ENCODE measurements at places on chromosomes 11 and 22.
A peak's percentile ranks its signal among the peaks of the same experiment; 100 is the strongest.

GRCh38 chr11:7544021-7544420, 30.2 kb downstream of the PPFIBP2 start:
- DNase-seq: no peak

GRCh38 chr22:45101515-45102227, 62.1 kb upstream of the NUP50 start:
- DNase-seq: no peak

GRCh38 chr11:102194257-102194656, 84.0 kb downstream of the YAP1 start:
- DNase-seq: no peak

GRCh38 chr11:102830001-102830727, 13.2 kb downstream of the MMP3 start:
- DNase-seq: no peak

GRCh38 chr11:95766701-95767100, 22.9 kb downstream of the FAM76B start:
- DNase-seq: no peak

DNA sequence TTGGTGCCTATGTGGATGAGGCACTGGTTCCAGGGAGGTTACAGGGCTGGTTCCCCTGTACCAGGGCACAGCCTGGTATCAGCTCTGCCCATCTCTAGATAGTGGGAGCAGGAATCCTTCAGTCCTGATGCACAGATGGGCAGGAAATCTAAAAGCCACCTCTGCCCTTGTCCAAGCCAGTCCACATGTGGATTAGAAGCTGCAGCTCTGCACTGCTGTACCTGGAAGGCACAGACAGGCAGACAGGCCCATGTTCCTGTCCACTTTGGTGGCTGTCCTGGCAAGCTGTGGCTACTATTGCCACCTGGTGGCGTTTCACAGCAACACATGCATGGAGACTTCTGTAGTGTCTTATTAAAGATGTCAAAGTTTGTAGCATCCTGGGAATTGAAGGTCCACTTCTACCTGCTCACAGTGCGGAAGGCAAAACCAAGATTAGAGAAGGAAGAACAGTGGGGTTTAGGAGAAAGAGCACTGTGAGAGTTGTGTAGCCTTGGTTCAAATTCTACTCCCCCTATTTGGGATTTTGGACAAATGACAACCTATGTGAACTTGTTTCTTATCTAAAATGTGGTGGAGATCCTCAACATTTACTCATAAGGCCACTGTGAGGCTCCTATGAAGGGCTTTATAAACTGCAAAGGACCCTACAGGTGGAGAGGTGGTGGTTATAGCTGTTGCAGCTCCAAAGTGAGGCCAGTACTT, 30.1 kb downstream of the NAV2 start:
- peak; percentile 37 for DNase-seq

DNA sequence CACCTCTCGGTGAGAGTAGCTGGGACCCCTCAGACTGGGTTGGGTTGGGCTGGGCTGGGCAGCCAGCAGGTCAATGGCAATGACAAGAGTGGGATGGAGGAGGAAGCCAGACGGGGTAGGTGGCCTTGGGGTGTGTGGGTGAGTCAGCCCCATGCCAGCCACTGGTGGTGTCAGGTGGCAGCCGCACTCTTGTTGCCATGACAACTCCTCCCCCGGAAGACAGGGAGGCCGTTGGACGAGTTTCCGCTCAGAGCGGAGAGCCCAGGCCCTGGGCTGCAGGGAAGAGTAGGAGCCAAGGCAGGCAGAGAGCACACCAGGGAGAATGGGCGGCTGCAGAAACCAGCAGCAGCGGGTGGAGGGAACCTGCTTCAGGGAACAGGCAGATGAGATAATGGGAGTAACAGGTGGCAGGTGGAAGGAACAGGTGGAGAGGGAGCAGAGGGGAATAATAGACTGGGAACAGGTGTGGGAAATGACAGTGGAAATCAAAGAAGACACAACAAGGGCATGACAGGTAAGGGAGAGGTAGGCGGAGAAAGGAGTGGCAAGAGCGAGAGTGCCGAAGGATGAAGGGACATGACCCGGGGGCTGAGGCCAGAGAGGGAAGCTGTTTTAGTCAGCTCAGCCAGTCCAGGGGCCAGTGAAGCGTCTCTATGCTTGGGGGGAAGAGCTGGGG, 8.7 kb downstream of the SPTBN2 start:
- DNase-seq: no peak

DNA sequence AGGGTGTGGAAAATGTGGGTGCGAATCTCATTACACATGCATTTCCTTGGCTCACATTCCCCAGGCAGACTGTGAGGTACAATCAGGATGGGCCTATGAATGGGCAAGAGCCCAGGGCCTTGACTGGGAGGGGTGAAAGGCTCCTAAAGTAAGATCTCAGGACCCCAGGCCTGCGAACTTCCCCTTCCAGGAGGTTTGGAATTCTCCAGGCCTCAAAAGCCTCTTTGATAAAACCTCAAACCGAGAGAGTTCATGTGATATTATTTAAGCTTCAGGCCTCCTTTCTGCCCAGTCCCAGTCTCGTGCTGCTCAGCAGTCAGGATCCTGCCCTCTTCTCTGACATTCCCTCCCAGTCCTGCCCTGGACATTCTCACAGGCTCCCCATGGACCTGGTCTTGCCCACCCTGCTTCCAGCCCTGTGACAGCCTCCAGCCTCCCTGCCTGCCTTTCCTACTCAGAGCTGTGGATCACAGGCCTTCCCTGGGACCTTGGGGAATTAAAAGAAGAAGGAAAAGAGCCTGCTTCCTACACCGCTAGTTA, 37.3 kb upstream of the TEAD1 start:
- no peak for DNase-seq

- DNase-seq: no peak
Measured at GRCh38 chr22:22588485-22589164, 29.6 kb upstream of the PRAME start.

DNA sequence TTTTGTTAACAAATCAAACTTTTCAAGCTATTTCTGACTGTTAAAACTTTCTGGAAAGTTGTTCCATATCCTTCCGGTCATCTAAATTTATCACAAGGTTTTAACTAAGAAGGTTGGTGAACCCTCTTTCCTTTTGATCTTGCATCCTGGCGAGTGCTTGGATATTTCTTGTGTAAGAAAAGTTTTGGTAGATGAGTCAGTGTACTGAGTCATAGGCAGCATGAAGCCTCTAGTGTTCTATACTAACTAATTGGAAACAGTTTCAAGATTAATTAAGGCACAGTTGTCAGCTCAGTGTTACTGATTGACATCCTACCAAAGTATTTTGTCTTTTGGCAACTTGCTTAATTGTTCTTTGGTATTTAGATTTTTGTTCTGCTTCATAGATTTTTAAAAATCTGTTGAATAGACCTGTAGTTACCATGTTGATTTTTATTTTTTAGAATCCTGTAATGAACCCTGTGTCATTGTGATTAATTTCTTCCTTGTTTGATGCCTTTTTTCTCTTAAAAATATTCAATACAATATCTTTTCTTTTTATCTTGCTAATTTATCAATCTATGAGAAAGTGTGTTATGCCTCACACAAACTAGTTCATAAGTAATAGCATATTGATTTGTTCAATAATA, 38.0 kb downstream of the METTL15 start:
- DNase-seq: peak; percentile 61

- DNase-seq: no peak
Measured at GRCh38 chr22:33917744-33918406, 2.4 kb downstream of the LARGE1 start.

GRCh38 chr11:95066716-95067038, at the start of gene SRSF8:
Gene SRSF8 (plus strand): TSS chr11:95066919. CDS start chr11:95067227, 308 bp downstream.
- no peak for DNase-seq

GRCh38 chr22:20324139-20324516, 4.3 kb upstream of the DGCR6L start:
- no peak for DNase-seq

- peak; percentile 71 for DNase-seq
Measured at GRCh38 chr11:111922803-111923202, 4.1 kb downstream of the C11orf52 start.

DNA sequence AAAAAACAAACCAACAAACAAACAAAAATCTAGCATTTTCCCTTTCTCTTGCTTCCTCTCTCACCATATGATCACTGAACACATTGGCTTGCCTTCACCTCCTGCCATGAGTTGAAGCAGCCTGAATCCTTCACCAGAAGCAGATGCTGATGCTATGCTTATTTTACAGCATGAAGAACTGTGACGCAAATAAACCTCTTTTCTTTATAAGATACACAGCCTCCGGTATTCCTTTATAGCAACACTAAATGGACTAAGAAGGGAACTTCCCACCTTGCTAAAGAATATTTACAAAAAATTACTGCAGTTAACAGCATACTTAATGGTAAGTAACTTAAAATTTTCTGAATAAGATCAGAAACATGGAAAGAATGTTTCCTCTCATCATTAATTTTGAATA, 27.7 kb upstream of the TEAD1 start:
- DNase-seq: no peak

- no peak for DNase-seq
Measured at GRCh38 chr11:77193911-77194830, 66.1 kb downstream of the MYO7A start.

DNA sequence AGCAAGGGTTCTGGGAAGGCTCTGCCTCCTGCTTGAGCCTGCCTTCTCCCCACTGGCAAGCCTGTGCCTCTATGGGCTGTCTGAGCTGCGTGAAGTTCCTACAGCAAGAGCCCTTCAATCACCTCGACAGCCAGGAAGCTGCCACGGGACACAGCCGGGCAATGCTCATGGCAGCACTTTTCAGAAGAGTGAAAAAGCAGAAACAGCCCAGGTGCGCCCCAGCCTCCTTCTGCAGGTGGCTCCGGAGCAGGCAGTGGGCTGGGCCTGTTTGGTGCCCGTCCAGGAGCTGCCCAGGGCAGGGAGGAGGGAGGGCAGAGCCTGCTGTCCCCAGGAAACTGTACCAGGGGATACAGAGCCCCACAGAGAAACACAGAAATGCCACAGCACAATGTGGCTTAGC, 24.6 kb upstream of the COMT start:
- no peak for DNase-seq

- DNase-seq: no peak
Measured at GRCh38 chr22:42794551-42795510, 62.2 kb downstream of the ARFGAP3 start.

DNA sequence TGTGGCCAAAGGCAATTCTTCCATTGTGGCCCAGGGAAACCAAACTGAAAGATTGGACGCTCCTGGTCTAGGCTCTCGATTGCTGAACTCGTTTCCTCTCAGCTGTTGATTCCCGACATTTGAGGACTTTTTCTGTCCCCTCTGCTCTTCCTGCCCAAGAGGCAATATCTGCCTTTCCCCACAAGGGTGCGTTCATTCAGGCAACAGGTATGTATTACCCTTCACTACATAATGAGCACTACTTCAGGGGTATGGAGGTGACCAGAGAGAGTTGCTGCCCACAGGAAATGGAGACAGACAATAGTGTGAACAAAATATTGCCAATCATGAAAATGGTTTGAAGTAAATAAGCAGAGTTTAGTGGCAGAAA, 8.2 kb downstream of the PTH start:
- DNase-seq: no peak

- DNase-seq: no peak
Measured at GRCh38 chr22:35316751-35317150, 17.1 kb downstream of the TOM1 start.

GRCh38 chr11:111777094-111778046, 11.2 kb upstream of the PPP2R1B start:
- DNase-seq: peak; percentile 57

GRCh38 chr11:11346303-11346702, 6.7 kb downstream of the CSNK2A3 start:
- DNase-seq: no peak

GRCh38 chr11:94295534-94295933, 8.8 kb upstream of the IZUMO1R start:
- no peak for DNase-seq

DNA sequence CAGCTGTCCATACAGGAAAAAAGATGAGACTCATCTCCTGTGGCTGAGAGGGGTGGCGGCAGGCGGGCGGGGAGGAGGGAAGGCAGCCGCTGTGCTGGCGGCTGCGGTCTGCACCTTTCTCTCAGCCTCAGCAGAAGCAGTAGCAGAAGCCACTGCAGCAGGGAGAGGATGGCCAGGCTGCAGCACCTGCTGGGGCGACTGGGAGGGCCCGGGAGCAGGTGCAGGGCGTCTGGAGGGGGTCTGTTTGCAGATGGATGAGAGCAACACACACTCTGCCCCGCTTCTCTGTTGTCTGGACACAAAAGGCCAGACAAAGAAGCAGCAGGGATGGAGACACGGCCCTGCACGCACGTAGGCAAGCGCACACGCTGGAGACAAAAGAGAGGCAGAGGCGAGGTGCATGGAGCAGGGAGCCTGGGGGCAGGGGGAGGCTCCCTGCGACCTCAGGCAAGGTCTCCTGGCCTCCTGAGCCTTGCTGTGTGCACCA, 9.3 kb upstream of the MIAT start:
- no peak for DNase-seq

DNA sequence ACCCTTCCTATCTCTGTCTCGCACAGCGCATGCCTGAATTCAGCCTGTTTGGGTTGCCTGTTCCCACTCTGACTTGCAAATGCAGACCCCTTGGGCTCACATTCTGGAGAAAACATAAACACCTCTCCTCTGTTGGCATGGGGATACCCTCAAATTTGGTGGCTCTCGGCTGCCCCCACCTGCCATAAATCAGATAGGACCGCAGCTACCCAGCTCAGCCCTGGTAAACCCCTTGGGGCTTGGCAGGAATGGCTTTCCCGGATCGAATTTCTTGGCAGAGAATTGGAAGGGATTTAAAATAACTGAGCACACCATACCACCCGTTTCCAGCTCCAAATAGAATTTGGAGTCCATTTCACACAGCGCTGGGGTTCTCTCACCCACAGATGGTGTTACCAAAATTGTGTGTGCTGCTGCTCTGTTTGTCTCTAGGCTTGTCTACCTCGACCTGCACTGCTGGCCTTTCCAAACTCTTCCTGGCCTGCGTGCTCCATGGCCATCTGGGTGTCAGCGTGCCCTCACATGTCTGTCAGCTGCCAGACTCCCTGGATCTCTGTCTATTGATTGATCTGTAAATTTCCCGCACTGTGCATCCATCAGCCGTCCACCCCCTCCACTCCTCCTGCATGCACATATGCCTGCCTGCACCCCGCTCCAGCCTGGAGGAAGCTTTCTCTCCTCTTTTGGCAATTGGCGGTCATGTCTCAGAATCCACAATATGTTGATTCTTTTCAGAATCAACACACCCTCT, 134.0 kb downstream of the NTM start:
- DNase-seq: no peak

- no peak for DNase-seq
Measured at GRCh38 chr11:75513250-75513649, 12.5 kb downstream of the GDPD5 start.

GRCh38 chr11:94150704-94151685, 22.4 kb downstream of the PANX1 start:
- no peak for DNase-seq

- no peak for DNase-seq
Measured at GRCh38 chr11:75205564-75206020, 35.0 kb upstream of the TPBGL start.
